ENCODE measurements at places on chromosomes 16 and 17.

GRCh38 chr17:51115179-51115578 is 5.5 kb downstream of the SPAG9 start:
- DNase-seq: no peak

GRCh38 chr17:40963838-40964237 is 2.9 kb downstream of the KRT39 start:
- no peak for DNase-seq

- DNase-seq: no peak
Observed at GRCh38 chr16:63241497-63242028, 1205.3 kb upstream of the CDH8 start.

DNA sequence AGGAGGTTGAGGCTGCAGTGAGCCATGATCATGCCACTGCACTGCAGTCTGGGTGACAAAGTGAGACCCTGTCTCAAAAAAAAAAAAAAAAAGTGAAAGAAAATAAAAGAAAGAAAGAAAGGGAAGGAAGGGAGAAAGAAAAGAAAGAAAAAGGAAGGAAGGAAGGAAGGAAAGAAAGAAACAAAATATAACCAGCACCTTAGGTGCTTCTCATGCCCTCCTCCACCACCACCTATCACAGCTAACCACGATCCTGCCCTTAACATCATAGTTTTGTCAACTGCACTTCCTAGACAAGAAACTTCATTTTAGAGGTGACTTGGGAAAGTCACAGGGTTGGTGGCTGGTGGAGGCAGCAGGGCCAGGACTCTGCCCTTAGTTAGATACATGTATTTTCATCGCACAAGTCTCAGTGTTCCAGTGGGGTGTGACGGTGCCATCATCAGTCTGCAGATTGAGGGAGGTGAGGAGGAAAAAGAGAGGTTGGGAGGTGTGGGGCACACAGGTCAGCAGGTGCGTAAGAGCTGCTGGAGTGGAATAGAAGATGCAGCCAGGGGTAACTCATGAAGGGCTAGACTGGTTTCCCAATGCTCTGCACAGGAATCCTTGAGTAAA is 10.0 kb downstream of the SUPT4H1 start:
- DNase-seq: no peak

- no peak for DNase-seq
Observed at GRCh38 chr16:15682105-15682570, 32.1 kb downstream of the NDE1 start.

- no peak for DNase-seq
Observed at GRCh38 chr16:30875871-30876801, 17.7 kb downstream of the BCL7C start.

- no peak for DNase-seq
Observed at GRCh38 chr17:57910462-57911420, 44.5 kb downstream of the CUEDC1 start.

DNA sequence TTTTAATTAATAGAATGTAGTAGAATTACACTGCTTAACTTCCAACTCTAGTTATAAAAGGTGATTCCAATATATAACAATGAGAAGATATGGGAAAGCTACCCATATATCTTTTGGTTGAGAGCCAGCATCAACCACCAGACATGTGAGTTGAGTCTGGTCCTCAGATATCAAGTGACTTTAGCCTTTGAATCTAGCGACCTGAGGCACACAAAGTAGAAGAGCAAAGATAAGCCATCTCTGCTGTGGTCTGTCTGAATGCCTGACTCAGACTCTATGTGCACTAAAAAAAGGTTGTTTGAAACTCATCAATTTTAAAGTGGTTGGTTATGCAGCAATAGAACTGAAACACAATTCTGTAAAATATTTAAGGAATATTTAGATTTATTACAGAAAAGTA is 492.5 kb upstream of the SOX9 start:
- DNase-seq: no peak

- no peak for DNase-seq
Observed at GRCh38 chr17:9144502-9145249, 123.4 kb downstream of the NTN1 start.

- no peak for DNase-seq
Observed at GRCh38 chr17:29526322-29526721, 40.5 kb downstream of the ABHD15 start.

GRCh38 chr17:19716108-19717030 is at the start of gene SLC47A2:
Gene SLC47A2, minus strand, starts transcription at chr17:19716584. Its CDS starts 29 bp downstream, at chr17:19716555.
- DNase-seq: no peak

GRCh38 chr17:73772107-73772705 is 128.0 kb upstream of the SDK2 start:
- DNase-seq: no peak

DNA sequence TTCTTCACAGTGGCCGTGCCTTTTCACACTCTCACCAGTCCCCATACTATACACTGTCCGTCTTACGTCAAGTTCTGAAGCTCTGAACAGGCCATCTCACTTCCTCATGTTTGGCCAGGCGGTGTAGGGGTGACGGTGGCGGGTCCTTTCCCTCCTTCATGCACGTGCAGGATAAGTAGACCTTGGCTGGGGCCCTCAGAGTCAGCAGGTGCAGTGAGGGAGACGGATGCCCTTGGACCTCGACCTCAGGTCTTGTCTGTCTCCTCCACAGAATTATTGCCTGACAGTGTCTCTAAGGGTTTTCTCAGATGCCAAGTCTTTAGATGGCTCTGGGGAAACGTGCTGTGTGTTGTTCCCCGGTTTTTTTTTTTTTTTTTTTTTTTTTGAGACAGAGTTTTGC is 37.6 kb downstream of the RAB11FIP3 start:
- DNase-seq: no peak
